ENCODE measurements at places on chromosomes 5 and 9.

- no peak for DNase-seq
Observed at GRCh38 chr9:125632321-125633115, 74.5 kb downstream of the MAPKAP1 start.

- no peak for DNase-seq
Observed at GRCh38 chr5:175223291-175223690, 220.7 kb downstream of the DRD1 start.

DNA sequence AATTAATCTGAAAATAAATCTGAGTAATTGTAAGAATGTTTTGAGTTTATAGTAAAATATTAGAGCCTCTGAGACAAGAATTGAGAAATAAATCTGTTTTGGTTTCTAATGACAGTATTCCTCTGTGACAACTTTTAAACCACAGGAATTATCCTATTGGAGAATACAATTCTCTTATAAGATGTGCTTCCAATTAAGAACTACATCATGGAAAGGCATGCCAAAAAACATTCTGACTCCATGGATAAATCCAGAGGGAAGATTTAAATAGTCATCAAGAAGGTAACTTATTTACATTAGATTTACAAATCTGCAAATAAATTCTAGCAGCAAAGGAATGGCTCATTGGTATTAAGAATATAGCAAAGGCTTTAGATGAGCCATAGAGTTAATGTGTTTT, 178.3 kb upstream of the ACOT12 start:
- DNase-seq: no peak

DNA sequence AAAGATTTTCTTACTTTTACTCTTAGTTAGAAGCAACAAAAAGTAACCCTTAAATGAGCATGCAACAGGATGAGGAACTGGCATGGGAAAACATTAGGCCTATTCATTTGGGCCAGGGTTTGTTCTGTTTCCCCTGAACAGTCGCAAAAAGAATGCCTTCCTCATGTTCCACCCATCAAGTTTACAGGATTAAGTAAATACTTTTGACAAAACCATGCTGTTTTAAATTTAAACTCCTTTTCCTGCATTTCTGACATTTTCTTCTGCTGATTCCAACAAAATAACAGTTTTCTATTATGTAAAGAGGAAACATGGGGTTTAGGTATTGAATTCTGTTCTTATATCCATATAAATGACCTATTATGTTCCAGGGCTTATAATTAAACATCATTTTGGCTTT, 236.6 kb upstream of the ACTBL2 start:
- no peak for DNase-seq

- no peak for DNase-seq
Observed at GRCh38 chr9:123360161-123361085, 4.4 kb downstream of the CRB2 start.

DNA sequence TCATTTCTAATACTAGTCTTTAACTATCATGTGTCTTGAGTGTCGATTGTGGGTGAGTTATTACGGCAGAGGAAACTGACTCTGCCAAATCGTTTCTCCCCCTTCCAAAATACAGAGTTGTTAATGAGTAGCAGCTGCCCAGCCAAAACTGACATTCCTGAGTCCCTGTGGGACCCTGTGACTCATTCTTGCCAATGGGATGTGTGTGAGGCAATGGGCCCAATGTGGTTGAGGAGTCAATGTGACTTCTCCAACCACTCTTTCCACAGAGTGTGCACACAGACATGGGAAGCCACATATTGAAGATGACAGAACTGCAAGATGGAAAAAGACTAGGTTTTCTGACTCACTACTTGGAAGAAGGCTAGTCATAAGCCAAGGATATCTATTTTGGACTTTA, 434.7 kb downstream of the DTWD2 start:
- DNase-seq: no peak

DNA sequence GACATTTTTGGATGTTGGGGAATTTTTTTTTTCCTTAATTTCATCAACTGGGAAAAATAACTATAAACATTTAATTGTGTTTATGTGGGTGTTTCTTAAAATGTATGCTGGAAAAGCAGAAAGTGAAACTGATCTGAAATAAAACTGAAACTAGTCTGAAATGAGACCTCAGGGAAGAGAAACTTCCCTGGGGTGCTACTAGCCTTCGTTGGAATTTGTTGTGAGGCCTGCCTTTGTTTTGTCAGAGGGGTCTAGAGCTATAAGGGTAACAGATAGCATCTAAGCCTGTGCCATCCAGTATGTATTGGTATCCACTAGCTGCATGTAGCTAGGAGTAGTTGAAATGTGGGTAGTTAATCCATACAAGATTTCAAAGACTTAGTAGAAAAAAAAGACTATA, 10.4 kb downstream of the ZNF618 start:
- no peak for DNase-seq

DNA sequence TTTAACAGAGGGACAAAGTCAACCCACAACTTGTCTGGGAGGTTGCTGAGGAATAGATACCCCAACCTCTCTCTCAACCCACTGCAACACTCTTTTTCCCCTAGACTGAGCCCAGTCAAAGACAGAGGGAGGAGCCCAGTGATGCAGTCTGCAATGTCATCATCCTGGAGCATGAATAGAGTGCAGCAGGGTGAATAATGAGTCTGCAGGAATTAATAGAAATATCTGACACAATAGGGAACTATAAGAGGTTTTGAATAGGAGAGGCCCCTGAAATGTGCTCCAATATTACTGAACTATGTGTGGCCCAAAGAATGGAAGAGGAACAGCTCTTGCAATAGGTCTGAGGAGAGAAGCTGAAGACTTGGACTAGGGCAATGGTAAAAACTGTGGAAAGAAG, 59.1 kb downstream of the PDCD1LG2 start:
- DNase-seq: no peak

All from nucleus accumbens (tissue), 56 donors.